CD4-positive, alpha-beta T cell treated with Interleukin-15 for 4 hours (primary cell): ENCODE measurements at places on chromosomes 2 and 18.
A peak's percentile ranks its signal among the peaks of the same experiment; 100 is the strongest.

- DNase-seq = no peak
Measured at GRCh38 chr2:10912796-10913455, 1.2 kb downstream of the KCNF1 start.

- no peak for DNase-seq
Measured at GRCh38 chr2:207126724-207127308, 38.9 kb downstream of the KLF7 start.

GRCh38 chr18:52700816-52701215 is 360.8 kb downstream of the DCC start:
- DNase-seq = no peak

DNA sequence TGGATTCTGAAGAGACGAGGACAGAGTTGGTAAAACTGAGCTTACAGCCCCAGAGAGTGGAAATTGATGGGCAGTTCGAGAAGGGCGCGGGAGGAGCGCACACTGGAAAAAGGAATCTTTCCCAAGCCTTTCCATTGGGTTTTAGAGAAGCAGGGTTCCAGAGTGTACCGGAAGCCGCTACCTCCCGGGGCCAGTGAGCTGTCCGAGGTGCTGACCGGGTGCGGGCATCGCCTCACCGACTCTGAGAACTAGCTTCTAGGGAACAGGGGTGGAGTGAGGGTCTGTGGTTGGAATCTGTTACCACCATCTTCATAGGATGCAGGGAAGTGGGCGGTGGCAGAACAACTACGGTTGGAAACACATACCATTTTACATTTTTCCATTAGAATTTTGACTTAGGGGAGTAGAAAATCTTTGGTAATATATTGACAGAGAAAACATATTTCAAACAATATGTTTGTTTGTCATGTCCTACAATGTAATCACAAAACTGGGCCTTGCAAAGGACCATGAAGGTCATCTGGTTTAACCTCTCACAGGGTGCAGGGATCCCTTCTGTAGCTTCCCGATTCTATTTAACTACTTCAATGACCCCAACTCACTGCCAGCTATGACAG is 724 bp downstream of the NMS start:
- no peak for DNase-seq

GRCh38 chr2:186554850-186555671 is 34.8 kb upstream of the ITGAV start:
- DNase-seq = no peak

DNA sequence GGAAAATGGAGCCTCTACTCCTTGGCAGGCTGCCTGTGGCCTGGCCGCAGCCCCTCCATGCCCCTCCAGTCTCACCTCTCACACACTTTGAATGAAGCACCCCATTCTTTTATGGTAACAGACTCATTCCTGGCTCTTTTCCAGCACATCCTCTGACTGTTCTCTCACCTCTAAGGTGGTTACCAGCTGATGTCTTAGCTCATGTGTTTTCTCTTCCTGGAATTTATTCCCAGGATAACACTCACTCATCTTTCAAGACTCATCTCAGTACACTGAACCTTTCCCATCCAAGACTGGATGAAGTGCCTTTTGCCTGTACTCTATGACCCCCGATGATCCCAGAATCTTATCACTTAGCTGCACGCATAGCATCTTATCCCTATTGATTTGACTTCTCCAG is 50.6 kb downstream of the SLC9A4 start:
- DNase-seq = no peak

- no peak for DNase-seq
Measured at GRCh38 chr2:232580648-232580981, 30.1 kb downstream of the EIF4E2 start.

GRCh38 chr2:81583311-81584108 is 1279.0 kb upstream of the LRRTM1 start:
- DNase-seq = no peak

- DNase-seq = no peak
Measured at GRCh38 chr2:8306530-8307351, 375.1 kb upstream of the ID2 start.

GRCh38 chr2:19786408-19787058 is 115.2 kb downstream of the TTC32 start:
- no peak for DNase-seq

DNA sequence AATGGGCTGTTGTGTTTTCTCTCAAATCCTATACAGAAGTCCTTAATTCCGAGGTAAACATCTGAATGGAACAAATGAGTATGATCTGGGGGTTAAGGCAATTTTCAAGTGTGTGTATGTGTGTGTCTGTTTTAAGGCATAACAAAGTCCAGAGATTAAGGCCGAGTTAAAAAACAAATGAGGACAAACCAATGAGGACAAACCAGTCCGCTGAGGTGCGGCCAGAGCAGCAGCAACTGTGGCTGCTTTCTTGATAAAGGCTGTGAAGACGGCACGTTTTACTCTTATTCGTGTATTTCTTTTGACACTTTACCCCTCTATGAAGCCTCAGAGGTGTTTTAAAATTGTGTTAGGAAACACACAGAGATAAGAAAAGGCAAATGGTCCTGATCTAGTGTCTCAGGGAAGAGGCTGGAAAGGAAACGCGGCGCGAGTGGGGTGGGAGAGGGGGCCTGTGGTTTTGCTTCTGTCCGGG is 495 bp upstream of the GULP1 start:
- no peak for DNase-seq

DNA sequence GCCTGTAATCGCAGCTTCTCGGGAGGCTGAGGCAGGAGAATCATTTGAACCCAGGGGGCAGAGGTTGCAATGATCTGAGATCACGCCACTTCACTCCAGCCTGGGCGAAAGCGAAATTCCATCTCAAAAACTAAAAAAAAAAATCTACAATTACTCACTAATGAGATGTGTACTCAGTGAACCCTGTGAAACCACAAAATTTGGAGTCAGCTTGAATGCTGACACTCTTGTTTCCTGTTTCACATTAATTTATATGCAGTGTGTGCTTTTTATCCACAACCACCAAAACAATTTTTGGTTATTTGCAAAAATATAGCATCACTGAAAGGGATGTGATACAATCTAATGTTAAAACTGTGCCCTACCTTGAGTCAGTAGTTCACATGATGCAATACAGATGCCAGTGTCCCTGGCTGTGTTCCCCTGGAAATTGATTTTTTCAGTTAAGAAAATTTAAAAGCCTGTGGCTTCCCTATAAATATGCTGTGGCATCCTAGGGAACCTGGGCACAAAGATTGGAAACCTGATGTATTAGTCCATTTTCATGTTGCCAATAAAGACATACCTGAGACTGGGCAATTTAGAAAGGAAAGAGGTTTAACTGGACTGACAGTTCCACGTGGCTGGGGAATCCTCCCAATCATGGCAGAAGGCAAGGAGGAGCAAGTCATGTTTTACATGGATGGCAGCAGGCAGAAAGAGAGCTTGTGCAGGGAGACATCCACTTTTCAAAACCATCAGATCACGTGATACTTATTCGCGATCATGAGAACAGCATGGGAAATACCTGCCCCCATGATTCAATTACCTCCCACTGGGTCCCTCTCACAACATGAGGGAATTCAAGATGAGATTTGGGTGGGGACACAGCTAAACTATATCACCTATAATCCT is 337.5 kb upstream of the NT5C1B start:
- no peak for DNase-seq

DNA sequence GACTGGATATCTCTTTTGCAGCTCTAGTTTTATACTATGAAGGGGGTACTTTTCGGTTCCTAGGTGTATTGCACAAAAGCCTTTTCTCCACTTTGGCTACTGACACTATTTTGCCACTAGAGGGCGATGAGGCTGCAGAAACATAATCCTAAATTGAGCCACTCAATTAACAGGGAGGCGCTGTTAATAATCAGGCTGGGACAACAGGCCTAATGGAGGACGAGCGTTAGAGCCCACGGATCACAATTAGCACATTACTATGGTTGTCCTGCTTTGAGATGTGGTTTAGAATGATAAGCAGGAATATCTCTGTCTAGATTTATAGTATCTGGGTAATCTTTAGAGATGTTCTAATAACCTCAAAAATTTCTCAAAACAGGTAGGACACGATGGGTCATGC is 62.2 kb upstream of the PMAIP1 start:
- peak; percentile 77 for DNase-seq

DNA sequence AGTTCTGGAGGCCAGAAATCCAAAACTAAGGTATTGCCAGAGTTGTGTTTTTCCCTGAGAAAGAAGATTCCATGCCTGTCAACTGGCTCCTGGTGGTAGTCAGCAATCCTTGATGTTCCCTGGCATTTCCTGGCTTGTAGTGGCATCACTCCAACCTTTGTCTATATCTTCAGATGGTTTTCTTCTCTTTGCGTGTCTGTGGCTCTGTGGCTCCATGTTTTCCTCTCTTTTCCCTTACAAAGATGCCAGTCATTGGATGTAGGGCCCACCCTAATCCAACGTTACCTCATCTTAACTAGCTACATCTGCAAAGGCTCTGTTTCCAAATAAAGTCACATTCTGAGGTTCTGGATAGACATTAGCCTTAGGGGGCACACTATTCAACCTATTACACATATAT is 41.8 kb downstream of the SLC14A1 start:
- DNase-seq = no peak

DNA sequence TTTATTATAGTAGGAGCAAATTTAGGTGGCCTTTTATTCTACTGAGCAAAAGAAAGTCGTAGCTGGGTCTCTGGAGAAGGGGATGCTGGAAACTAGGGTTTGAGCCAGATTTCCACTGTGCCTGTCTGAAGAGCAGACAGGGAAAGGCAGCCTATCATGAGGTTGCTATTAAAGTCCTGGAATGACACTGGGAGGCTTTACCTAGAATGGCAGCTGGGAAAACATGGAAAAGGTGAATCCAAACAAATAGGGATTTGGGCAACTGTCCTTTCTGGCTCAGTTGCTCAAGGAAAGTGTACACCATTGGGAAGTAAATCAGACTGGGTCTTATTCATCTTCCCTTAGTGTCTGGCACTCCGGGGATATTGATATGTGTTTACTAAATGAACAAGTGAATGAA is 154.6 kb downstream of the MTX2 start:
- DNase-seq = no peak

- DNase-seq = no peak
Measured at GRCh38 chr2:157722580-157723234, 94.0 kb upstream of the ACVR1C start.

GRCh38 chr2:29787473-29788465 is 133.6 kb downstream of the ALK start:
- DNase-seq = no peak
